ENCODE measurements at places on chromosomes 7 and 10.

- DNase-seq = no peak
Measured at GRCh38 chr7:5598769-5599371, 175.2 kb upstream of the TNRC18 start.

DNA sequence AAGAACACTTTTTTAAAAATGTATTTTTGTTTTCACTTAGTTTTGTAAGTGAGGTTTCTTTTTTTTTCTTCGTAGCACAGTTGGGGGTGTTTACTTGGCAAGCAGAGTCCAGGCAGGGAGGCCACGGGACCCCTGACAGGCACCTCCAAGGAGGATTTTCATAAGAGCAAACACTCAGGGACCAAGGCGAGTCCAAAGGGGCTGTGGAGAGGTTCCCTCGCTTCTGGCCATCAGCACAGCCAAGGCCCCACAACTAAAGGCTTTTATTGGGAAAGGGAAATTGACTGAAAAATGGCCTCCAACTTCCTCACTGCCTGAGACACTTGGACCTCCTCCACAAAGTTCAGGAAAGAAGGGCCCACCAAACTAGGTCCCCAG is 173.8 kb downstream of the LRRC4 start:
- no peak for DNase-seq

DNA sequence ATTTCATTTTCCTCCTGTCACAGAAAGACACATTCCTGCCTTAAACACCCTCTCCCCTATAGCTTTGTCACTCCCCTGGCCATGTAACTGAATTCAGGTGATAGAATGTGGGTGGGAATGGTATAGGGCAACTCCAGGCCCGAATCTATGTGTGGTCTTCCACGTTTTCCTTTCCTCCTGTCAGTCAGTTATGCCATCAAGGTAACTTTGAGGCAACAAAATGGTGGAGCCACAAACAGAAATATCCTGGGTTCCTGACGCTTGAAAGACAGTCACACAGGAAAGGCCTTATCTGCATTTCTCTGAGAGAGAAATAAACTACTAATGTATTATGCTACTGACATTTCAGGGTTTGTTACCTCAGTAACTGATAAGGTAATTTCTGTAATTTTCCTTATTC is 326.8 kb downstream of the HPSE2 start:
- DNase-seq = no peak

- no peak for DNase-seq
Measured at GRCh38 chr10:132187430-132188138, 836 bp downstream of the DPYSL4 start.

GRCh38 chr7:102077081-102077480 is 209.6 kb upstream of the SH2B2 start:
- no peak for DNase-seq

DNA sequence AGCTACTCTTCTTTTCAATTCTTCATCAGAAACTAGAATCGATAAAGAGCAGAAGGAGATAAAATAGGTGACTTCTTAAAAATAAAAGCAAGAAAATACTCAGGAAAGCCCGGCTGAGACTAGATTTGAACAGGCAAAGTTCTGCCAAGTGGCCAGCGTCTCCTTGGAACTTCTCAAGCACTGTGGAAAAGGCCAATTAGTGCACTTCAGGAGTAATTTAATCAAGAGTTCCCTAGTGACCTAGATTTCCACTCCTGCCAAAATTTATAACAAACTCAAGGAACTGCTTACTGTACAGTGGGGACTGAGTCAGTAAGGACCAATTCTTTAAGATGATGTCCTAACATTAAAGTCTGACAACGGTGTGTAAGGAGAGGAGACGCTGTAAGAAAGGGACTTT is 57.3 kb downstream of the CHCHD3 start:
- DNase-seq = no peak

DNA sequence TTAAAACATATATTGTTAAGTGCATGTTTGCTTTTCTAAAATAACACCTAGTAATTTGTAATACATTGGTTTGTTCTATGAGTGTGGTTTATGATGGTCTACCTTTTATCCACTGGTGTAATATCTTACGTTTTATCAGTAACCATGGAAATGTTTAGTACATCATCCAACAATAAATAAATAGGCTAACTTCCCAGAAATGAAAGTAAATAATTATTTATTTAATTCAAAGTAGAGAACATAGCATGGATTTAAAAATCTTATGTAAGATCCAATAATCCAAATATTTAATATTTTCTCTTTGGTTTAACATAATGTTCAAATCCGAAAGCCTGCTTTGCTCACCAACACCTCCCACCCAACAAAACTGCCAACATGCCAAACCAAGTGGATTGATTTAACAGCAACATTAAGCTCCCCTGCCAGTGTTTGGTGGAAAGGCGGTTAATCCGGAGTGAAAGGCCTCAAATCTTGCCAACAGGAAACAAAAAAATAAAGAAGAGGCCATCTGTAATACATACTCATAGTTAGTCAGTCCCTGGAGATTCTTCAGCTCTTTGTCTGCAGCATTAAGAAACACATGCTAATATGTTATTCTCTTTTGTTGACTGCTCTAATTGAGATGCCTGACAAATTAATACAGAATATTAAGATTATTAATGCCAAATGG is 897.8 kb downstream of the CNTNAP2 start:
- DNase-seq = no peak
